ENCODE measurements at places on chromosomes 5 and 9.

GRCh38 chr5:93503598-93504067 is 77.4 kb downstream of the NR2F1-AS1 start:
- DNase-seq, result no peak

DNA sequence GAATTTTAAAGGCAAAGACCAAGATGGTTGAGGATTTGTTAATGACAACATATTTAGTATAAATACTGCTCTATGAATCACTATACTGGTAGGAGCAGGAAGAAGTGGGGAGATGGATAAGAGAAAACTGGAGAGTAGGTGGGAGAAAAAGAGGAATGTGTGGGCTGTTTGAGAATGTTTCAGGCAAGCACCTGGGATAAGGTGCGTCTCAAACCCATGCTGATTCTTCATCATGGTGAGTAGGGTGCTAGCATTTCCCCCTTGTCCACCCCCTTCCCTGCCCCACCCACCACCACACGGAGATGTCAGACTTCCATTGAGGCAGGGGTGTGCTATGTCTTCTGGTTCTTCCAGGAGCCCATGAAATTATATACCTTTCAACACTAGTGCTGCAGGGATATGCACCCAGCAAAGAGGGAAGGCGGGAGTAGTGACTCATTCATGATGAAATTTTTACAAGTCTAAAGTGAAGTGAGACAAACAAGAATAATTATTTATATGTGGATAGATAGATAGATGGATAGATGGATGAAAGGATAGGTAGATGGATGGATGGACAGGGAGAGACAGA is 54.3 kb downstream of the MTX3 start:
- DNase-seq, result no peak

- no peak for DNase-seq
These were observed 11.2 kb upstream of the CXXC5 start for GRCh38 chr5:139636975-139637408.

DNA sequence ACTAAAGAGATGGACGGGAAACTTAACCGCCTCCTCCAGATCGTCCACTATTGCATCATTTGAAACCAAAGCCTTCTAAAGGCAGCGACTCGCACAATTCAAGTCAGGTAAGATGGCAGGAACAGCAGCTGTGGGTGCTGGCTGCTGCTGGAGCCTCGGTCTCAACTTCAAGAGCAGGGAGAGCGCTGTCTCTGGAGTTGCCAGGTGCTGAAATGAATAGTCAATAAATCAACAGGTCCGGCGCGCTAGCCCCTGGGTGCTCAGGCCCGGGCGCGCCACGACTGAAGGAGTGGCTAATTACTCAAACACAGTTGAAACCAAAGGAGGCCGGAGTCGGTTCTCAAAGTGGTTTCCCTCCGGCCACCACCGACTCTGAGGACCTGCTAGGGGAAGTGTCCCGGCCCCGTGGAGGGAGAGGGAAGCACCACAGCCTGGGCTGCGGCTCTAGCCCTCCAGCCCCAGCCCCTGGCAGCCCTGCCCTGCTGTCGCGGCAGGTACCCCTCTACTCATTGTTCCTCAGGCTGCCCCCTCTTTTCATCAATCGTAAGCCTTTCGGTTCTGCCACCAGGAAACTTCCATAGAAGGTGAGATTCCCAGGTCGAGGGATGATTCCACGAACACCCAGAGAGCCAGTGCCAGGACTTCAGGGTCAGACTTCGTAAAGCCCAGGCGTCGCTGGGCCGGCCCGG is 804 bp downstream of the TTC39B start:
- peak; percentile 67 for DNase-seq

GRCh38 chr5:84191281-84191680 is 193.4 kb downstream of the EDIL3 start:
- DNase-seq, result no peak

DNA sequence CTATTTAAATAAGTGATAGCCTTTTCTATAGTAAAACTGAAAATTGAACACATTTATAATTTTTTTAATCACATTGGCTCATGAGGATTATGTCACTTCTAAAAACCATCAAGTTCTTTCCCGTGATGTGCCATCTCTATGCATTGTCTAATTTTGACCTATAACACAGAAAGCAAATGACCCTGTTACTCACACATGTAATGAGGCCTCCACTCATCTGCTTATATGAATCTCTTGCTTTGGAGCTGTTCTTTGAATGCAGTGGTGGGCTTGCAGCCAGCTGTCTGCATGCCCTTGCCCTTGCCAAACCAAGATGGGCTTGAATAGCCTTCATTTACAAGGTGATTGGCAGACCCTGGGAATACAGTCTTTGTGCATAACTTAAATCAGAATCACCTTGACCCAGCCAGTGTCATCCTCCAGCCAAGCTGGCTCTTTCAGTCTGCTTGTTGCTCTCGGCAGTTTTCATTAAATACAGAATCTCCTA is 163.2 kb downstream of the TRIO start:
- DNase-seq, result no peak

DNA sequence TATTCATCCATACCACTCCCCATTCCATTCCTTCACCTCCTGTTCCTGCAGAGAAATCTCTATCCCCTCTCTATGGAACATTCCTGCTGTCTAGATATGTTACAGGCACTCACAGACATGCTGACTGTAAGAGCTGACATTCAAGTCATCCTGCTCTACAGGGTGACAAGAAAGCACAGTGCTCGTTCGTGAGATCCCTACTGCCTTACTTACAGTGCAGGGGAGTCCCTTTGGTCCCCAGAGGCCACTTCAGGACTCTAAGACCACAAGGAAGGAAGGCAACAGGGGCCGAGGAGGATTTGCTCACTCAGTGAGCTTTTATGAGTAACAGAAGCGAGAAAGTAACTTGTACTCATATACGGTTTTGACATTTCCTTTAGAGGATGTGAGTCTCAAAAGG is 110.5 kb downstream of the GAS1 start:
- DNase-seq, result no peak

DNA sequence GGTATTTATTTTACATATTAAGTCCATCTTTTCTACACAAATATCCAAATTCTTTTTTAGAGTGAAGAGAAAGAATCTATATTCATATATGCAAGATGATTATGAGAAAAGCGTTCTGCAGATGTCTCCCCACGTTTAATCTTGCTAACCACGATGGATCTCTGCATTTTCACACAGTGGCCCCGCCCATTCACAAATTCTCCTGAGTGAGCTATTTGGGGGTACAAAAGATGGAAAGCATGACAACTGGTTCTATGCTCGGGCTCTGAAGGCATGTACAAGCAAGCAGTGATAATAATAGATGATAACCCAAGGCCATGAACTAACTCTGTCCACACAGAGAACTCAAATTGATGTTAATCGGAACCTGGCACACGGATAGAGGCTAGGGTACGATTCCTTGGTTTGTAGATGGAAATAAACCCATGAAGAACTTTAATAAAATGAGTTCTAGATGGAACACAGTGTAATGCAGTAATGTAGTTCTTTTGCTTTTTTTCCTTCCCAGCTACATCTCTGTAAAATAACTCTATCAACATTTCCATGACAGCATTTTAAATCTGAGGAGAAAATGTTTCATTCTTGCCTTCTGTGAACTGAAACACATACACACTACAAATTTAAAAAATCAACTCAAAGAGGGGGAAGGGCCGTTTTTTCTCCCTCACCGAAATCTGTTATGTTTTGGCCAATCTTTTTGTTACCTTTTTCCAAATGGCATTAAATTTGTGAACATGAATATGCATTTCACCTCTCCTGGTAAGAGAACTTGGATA is 851.7 kb upstream of the DMAC1 start:
- no peak for DNase-seq

GRCh38 chr9:136609838-136610311 is 52.8 kb upstream of the EGFL7 start:
- DNase-seq, result no peak

Data from suppressor macrophage treated with lipopolysaccharide for 4 hours (primary cell).